Stimulated activated CD4-positive, alpha-beta T cell treated with anti-CD3 and anti-CD28 coated beads, Interleukin-1b, Interleukin-23, amount 100 ng/mL, for 48 hours (primary cell): ENCODE measurements at places on chromosomes 4 and X.

DNA sequence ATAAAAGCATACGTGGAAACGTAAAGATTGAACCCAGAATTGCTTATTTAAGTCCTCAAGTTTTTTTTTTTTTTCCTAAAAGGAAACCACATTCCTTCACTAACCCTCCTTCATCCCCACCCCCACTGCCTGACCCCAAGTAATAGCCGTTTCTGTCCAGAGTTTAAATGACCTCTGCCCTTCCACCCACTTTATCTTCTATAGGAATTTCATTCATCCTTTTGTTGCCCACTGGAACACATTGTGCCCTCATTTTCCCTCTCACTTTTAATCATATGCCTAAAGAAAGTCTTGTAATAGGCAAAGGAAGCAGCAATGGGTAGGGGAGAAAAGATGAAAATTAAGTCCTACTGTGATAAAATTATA is 62.7 kb downstream of the SH3RF1 start:
- DNase-seq = no peak

DNA sequence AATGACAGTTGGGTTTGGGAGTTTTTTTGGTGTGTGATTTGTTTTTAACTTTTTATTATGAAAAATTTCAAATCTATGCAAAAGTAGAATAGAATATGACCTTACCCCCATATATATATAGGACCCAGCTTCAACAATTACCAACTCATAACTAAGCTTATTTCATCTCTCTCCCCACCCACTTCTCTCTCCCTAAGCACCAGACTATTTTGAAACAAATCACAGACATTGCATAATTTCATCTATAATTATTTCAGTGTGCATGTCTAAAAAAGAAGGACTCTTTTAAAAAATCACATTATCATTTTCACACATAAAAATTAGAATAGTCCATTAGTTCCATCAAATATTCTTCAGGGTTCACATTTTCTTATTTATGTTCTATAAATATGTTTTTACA is 28.3 kb upstream of the NKX6-1 start:
- DNase-seq = no peak

DNA sequence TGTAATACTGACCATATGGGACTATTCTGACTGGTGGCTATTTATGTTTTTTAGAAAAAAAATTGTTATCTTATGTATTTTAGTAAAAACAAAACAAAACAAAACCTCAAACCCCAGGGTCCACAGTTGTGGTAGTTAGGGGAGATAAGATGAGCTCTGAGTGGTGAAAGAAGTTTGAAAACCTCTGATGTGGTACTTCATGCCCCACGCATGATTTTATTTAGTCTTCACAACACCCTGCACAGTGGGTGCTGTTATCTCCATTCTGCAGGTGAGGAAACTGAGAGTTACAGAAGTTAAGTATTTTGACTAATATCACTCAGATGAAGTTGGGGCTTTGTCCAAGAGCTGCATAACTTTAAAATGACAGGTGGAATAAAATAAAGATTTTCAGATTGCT is 230.6 kb upstream of the TRPC5 start:
- DNase-seq = no peak

DNA sequence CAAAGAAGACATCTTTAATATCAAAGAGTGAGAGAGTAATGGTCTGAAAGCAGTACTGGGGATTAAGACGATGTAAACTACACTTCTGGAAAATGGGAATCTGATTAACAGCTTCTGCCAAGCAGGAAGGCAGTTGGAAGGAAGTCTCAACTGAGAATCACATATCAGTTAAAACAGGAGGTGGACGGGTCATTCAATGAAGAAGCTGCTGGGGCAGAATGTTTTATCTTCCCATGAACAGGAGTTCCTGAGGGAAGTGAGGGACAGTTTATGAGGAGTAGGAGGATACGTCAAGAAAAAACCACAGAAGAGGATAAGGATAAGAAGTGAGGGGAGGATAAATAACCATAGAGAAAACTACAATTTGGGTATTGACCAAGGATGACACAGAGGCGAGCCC is 38.7 kb upstream of the MAGEA10 start:
- no peak for DNase-seq
